NCI-H2171 treated with DMSO at 0.1 percent for 48 hours (cell line): ENCODE measurements at places on chromosomes 11 and 22.

- no peak for DNase-seq
Measured at GRCh38 chr22:50260434-50260800, 1.1 kb downstream of the MAPK12 start.

DNA sequence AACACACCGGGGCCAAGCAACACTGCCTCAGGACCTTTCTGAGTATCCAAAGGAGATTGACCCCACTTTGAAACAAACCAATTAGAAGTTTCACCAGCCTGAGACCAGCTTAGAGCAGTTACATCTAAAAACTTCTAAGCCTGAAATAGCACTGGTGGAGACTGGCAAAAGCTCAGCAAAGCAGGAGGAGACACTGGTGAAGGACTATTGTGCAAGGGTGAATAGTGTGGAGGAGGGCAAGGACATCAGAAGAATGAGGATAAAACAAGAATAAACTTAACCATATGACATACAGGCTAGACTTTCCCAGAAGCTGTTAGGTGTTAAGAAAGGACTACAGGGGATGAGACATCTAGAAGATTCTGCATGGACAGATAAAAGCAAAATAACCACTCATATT is 152.4 kb downstream of the FCHSD2 start:
- DNase-seq = no peak

DNA sequence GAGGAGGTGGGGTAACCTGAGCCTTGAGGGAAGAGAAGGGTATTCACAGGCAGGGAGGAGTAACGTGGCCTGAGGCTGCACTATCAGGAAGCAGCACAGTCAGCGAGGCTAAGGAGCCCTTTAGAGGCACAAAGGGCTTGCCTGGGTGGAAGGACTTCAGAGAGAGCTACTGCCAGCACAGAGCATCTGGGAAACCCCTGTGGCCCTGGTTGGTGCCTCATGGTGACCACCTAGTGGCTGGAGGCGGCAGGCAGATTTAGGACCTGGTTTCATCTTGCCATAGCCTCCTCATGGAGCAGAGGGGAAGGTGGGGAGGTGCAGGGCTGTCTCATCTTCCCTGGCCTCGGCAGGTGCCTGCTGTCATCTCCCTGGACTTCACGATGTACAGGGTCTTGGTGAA is 64.5 kb downstream of the MPPED1 start:
- no peak for DNase-seq

GRCh38 chr22:47848184-47848920 is 1085.9 kb downstream of the TBC1D22A start:
- no peak for DNase-seq

DNA sequence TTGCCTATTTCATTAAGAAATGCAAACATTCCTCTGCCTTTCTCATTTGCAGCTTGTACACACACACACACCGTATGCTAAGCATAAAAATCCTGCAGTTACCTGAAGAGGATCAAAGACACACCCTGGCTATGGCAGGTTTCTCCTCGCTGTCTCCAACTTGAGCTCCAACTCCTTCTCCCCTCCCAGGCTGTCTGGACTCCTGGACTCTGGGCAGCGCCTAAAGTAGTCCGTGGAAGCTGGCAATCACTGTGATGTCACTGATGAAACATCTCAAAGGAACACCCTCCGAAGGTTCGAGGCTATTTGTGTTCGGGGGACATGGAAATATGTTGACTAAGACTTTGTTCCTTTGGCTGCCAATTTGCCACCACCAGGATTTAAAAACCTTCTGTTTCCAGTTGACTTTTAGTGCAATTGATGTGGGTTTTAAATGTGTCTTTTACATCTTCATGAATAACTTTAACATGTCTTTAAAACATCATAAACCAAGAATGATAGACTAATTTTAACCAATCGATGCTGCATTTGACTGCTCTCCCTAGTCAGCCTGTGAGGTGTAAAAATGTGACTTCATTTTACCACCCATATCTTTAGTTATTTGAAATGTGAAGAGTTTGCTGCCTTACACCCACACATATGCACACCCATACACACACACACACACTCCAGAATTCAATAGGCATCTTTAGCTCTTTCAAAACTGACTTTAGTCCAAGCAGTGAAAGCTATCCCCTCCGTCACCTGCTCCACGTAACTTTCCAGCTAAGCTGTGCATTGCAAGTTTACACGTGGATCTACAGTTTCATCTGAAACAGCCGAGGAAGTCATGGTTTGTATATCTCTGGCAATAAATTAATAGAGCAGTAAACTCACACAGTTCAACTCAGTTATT is at the start of gene SLN:
TSS of gene SLN (minus strand) at position 196 of the 895 bp plus-strand sequence.
- peak; percentile 64 for DNase-seq

DNA sequence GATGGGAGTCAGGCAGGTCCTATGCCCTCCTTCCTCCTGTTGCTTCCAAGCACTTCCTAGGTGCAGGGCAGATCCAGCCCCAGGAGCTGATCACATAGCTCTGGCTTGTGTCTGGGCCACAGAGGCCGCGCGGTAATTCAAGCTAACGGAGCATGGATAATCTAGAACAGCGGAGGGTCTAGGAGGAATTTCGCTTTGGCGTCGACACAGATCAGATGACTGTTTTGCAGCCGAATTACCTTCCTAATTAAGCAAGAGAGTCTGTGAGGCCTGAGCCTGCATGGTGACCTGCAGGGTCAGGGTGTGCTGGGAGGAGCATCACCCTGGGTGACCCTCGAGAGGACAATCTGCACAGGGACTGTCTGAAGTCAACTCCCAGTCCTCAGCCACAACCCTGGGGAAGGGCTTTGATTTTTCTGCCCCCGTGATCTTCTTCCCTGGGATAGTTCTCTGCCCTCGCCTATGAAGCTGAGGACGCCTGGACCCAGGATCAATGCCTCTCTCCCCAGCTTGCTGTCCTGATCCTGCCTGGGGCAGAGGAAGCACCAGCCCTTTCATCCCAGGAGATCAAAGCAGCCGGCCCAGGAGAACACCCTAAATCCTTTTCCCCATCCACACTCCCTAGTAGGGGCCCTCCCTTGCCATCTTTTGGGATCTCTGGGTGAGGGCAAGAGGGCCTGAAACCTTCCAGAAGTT is 11.0 kb downstream of the NECTIN1 start:
- DNase-seq = peak; percentile 44

- DNase-seq = no peak
Measured at GRCh38 chr22:29727131-29727523, 7.3 kb downstream of the CABP7 start.

- no peak for DNase-seq
Measured at GRCh38 chr22:27797520-27798391, 3.8 kb downstream of the MN1 start.

DNA sequence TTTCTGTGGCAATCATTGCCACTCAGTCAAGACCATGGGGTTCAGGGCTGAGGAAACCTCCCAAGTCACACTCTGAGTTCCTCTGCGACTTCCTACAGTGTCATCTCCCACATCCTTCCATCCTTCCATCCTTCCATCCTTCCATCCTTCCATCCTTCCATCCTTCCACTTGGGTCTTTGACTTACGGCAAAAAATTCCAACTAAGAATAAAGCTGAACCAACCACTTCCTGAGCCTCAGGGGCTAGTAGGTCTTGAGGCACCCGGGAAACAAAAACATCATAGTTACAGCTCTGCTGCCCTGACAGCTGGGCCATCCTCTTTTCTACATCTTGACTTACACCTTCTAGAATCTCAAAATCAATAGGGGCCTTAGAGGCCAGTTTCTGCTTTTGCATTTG is 32.1 kb downstream of the EHF start:
- DNase-seq = no peak

GRCh38 chr11:1202154-1202775 is 20.6 kb upstream of the MUC5B start:
- DNase-seq = no peak
